H1 (cell line): ENCODE measurements at places on chromosomes 11 and 22. TPM values are rescaled to one million over a fixed set of nuclear protein-coding genes. Genes with fewer than 3 reads are reported as not detected.
A peak's percentile ranks its signal among the peaks of the same experiment; 100 is the strongest.

GRCh38 chr11:11973361-11973800 lies 35.0 kb downstream of the DKK3 start:
- H3K27me3 ChIP-seq, result no peaks in the 10 kb centered on the region
- DNase-seq, result no peak
- H3K27ac ChIP-seq, result no peak overlapping the region

DNA sequence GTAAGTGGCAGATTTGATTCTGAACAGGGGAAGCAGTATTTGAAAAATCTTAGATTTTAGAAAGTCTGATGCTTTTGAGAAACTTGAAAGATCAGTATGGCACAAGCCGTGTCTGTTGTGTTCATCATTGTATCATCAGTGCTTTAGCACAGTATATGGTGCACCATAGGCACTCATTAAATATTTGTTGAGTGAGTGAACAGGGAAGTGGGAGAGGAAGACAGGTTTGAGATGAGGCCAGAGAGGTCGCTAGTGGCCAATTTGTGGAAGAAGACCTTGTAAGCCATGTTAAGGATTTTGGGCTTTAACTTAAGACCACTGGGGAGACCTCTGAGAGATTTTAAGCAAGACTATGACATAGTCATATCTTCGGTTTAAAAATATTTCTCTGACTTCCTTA lies 12.9 kb downstream of the CHEK1 start:
- H3K27me3 ChIP-seq, result no peaks in the 10 kb centered on the region
- no peak for DNase-seq
- H3K4me1 ChIP-seq, result no peaks in the 10 kb centered on the region
- no peak overlapping the region for H3K27ac ChIP-seq

- no peaks in the 10 kb centered on the region for H3K4me1 ChIP-seq
- H3K36me3 ChIP-seq, result no peaks in the 10 kb centered on the region
- H3K27ac ChIP-seq, result no peak overlapping the region
Measured at GRCh38 chr11:80365076-80365725, 924.4 kb upstream of the TENM4 start.

GRCh38 chr22:21858025-21858764 lies 9.2 kb downstream of the MAPK1 start:
- no peaks in the 10 kb centered on the region for H3K36me3 ChIP-seq
- DNase-seq, result no peak
- peaks cover 10% of the 10 kb centered on the region for H3K4me1 ChIP-seq
- H3K27ac ChIP-seq, result no peak overlapping the region

GRCh38 chr11:61168042-61168688 lies 6.9 kb upstream of the VPS37C start:
- no peak overlapping the region for H3K4me3 ChIP-seq
- no peak overlapping the region for H3K27ac ChIP-seq
- H3K36me3 ChIP-seq, result no peaks in the 10 kb centered on the region
- no peaks in the 10 kb centered on the region for H3K4me1 ChIP-seq
- no peak for DNase-seq

DNA sequence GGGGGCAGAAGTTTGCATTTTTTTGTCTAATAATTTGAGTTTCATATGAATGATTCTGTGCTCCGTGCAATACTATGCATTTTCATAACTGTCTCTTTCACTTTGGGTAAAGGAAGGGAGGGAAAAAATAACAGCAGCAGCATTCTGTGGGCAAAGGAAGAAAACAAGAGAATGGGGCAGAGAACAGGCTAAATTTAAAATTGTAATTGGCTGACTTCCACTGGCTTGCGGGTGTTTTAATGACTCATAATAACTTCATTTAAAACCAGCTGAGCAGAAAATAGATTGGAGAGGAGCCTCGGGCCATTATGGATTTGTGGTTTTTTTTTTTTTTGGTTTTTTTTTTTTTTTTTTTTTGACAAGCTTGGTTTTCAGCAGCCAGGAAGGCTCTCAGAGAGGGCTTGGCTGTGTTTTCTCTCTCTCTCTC lies 107.4 kb downstream of the ZBTB16 start:
- H3K36me3 ChIP-seq, result no peaks in the 10 kb centered on the region
- no peak overlapping the region for H3K27ac ChIP-seq
- no peaks in the 10 kb centered on the region for H3K4me1 ChIP-seq
- H3K27me3 ChIP-seq, result no peaks in the 10 kb centered on the region

DNA sequence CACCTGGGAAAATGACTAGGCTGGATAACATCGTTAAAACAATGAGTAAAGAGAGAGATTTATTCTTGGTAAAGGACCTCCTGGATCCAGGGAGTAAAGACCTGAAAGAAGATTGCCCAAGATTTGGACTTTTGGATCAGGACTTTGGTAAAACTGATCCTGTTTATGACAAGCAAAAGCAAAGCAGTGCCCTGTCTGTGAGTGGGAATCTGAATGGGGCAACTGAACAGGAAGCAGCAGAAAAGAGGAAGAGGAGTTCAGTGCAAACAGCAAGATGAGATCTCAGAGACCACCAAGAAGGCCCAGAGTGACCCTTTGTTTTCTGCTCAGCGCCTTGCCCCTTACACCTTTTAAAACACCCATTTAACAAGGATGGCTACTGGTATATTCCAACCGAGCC lies 122.0 kb downstream of the VPREB1 start:
- no peaks in the 10 kb centered on the region for H3K36me3 ChIP-seq
- no peak overlapping the region for H3K27ac ChIP-seq
- no peaks in the 10 kb centered on the region for H3K4me1 ChIP-seq
- peaks cover 98% of the 10 kb centered on the region for H3K27me3 ChIP-seq

- peak overlapping the region; percentile 40 for H3K4me3 ChIP-seq
- H3K27me3 ChIP-seq, result no peaks in the 10 kb centered on the region
- no peak for DNase-seq
- H3K27ac ChIP-seq, result no peak overlapping the region
- H3K36me3 ChIP-seq, result no peaks in the 10 kb centered on the region
- H3K4me1 ChIP-seq, result peaks cover 17% of the 10 kb centered on the region
Measured at GRCh38 chr22:42282943-42283277, 12.5 kb upstream of the TCF20 start.

- H3K27ac ChIP-seq, result no peak overlapping the region
- no peak for DNase-seq
- H3K27me3 ChIP-seq, result no peaks in the 10 kb centered on the region
Measured at GRCh38 chr22:47356511-47357011, 594.1 kb downstream of the TBC1D22A start.

- no peak overlapping the region for H3K27ac ChIP-seq
- H3K36me3 ChIP-seq, result no peaks in the 10 kb centered on the region
- no peak overlapping the region for H3K4me3 ChIP-seq
- DNase-seq, result no peak
Measured at GRCh38 chr11:102577182-102577581, 46.6 kb upstream of the MMP7 start.

GRCh38 chr22:44529827-44530523 lies 31.9 kb upstream of the RTL6 start:
- no peaks in the 10 kb centered on the region for H3K36me3 ChIP-seq
- no peak for DNase-seq
- no peak overlapping the region for H3K4me3 ChIP-seq
- no peak overlapping the region for H3K27ac ChIP-seq

DNA sequence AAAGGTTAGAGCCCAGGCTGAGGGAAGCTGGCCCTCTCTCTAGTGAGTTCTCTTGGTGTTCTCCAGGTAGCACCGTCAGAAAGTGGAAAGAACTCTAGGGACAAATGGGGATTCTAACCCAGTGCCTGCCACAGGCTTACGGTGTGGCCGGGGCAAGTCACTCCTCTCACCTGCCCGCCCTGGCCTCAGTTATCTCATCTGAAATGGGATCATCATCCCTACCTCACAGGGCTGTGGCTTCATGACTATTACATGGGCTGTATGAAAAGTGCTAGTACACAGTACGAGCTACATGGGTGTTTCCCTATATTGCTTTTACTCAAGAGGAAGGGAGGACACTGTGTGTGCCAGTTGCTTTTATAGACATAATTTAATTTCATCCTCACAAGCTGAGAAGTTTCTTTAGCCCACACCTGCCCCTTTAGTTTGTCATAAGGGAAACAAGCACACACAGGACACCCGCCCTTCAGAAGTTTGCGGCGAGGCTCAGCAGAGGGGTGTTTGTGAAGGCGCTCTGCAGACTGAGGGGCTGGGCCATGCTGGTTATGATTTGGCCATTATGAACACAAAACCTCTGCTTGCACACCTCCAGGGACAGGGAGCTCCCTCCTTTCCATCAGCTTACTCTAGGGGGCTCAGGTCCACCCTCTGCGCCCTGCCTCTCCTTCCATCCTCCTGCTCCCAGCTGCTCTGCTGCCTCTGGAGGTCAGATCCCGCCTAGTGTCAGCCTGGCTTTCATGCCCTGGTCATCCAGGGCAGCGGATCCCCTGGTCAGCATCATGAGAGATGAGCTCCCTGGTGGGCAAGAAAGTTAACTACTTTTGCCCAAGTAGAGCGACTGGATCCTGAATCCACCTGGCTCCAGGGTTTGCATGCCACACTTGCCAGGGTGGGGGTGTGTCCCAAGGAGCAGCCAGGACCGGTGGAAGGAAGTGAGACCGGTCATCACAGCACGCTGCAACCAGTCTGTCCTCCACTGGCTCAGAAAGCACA lies 1.2 kb downstream of the KLHL35 start:
- H3K4me1 ChIP-seq, result peaks cover 16% of the 10 kb centered on the region
- H3K36me3 ChIP-seq, result peaks cover 17% of the 10 kb centered on the region
- no peak overlapping the region for H3K27ac ChIP-seq
- peak overlapping the region; percentile 54 for H3K4me3 ChIP-seq

OR8A1 gene
- total RNA-seq, result not detected in 2 replicates

XRRA1 gene
- total RNA-seq, result 3.9 and 7.1 TPM in 2 replicates

GNAZ gene
- 9.6 and 9.7 TPM in 2 replicates for total RNA-seq

OMP gene
- 0.75 TPM in 1 of 2 replicates, not detected in the other for total RNA-seq

CDKN1C gene
- total RNA-seq, result 12.8 and 16.2 TPM in 2 replicates
